Lung (tissue), 17 donors: ENCODE measurements at places on chromosomes 3 and 15. TPM values are rescaled to one million over a fixed set of nuclear protein-coding genes. Genes with fewer than 3 reads are reported as not detected.

GRCh38 chr3:58824777-58825176 is 158.2 kb upstream of the FAM3D start:
- DNase-seq: no peak

DNA sequence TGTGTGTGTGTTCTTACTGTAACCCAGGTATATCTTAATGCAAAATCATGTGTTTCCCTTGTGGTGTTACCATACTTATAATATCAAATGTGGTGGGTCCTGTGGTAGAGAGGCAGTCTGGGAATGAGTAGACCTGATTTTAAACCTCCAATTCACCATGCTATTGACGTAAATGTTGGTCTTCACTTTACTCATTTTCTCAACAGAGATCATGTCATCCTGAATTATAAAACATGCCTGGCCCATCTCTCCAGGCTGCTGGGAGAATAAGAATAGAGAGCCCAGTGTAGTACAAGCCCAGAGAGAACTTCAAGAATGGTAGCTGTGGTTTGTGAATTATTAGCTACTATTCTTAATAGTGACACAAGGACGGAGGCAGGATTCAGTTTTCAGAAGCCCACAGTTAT is 88.1 kb downstream of the MBNL1 start:
- no peak for DNase-seq

DNA sequence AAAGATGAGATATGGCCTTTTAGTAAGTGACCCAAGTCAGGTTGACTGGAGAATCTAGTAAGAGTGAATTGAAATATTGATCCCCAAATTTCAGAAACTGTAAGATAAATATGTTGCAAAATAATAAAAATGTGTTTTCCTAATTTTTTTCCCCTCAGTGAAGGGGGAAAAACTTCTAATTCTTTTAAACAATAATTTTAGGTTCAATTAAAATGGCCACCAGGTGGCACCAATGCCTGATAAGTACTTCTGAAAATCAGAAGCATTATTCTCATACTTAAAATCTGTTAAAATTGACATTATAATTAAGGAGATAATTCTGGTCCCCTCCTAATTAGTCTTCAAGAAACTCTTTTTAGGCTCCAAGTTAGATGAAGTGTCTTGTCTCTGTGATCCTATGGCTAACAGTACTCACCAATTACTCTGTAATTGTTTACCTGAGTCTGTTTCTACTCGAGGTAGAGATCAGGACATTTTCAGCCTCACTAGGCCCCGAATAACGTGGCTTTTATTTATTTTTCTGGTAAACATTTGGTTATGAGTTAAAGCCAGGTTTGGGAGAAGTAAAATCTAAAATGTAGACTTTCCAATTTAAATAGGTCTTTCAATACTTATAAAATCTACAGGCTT is 52.6 kb downstream of the NMD3 start:
- peak; percentile 62 for DNase-seq

DNA sequence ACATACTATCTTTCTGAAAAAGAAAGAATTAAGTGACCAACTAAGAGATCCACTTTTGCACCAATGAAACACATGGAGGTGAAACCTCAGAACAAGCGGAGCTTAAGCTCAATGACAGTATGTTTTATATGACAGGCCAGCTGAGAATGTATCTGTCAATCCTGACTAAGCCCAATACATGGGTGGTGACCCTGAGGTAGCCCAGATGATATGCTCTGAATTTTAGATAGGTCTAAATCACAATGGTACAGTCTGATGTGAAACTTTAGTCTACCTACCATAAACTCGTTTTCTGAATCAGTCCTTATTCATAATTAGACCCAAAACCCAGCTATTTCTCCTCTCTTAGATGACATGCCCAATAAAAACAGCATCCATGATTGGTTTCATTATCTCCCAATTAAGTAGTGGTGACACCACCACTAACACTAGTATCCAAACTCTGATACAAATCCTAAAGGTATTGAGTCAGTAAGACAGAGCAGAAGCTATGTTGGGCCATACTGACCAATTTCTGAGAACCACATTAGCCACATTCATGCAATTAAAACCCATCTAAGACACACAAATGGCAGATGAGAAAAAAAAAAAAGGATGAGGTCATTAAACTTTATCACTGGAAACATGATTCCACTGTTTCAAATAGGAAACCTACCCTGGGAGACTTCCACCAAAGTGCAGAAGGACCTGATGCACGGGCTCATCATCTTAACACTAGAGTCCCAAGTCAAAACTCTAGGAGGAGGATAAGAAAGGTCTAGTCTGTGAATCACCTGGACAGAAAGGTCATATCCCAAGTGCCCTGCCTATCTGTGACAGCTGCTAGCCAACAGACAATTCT is 20.6 kb downstream of the CMTM6 start:
- DNase-seq: no peak

- DNase-seq: no peak
These were observed 253.2 kb downstream of the BBX start for GRCh38 chr3:107775974-107776373.

- peak; percentile 10 for DNase-seq
These were observed 6.0 kb upstream of the VILL start for GRCh38 chr3:37984596-37984995.

- DNase-seq: no peak
These were observed 276.7 kb downstream of the SLC9A9 start for GRCh38 chr3:143571548-143571947.

DNA sequence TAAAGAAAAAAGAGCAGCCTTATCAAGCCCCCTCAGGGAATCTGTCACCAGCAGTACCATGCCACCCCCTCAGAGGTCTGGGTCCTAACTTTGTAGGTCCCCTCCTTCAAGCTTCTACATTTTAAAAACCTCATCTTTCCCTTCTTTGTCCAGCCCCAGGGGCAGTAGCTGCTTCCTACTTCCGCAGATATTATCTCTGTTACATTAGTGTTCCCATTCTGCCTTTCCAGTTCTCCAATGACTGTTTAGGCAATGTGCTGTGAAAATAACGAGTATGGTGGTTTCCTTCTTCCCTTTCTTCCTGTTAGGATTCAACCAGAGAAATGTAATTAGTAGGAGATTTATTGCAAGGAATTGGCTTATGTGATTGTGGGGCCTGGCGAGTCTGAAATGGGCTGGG is 126.1 kb upstream of the TNIK start:
- no peak for DNase-seq

DNA sequence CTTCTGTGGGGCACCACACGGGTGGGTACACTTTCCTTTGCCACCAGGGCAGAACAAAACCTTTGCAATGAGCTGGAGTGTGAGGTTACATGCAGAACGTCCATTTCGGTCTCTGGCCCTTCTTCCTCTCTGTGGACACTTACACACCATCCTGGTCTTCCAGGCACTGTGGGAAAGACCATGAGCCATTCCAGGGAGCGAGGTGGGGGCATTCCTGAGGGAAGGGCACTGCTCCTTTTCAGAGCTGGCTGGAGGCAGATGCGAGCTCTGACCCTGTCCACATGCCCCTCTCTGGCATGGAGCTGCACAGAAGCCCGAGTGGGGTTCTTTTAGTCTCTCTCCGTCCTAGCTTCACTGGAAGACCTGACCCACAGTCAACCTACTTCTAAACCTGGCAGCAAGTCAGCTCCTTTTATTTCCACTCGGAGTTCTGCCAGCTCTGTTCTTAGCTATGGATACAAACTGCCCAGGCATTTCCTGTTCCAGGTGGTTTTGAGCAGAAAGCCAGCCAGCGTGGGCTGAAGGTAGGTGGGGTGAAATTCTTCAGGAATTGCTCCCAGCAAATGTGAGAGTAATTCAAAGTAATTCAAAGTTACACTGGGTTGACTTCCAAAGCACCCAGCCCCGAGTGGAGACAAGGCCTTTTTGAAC is 281.4 kb downstream of the ADAMTS17 start:
- no peak for DNase-seq

DNA sequence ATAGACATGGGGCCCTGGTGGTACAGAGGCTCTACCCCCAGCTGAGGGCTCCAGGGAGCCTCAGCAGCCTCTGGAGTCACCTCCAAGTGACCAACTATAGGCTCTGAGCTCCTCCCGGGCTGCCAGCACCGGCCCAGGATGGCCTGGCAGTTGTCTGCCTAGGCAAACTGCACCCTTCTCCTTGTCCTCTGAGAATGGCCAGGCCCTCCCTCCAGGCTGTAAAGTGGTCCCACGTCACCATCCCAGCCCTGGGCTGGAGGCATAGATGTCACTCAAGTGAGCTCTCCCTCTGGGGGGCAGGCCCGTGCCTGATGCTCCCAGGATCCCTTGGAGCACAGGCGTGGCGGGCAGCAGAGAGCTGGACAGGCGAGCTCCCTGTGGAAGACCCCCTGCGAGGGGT is 120.1 kb downstream of the SEC22A start:
- DNase-seq: no peak

DNA sequence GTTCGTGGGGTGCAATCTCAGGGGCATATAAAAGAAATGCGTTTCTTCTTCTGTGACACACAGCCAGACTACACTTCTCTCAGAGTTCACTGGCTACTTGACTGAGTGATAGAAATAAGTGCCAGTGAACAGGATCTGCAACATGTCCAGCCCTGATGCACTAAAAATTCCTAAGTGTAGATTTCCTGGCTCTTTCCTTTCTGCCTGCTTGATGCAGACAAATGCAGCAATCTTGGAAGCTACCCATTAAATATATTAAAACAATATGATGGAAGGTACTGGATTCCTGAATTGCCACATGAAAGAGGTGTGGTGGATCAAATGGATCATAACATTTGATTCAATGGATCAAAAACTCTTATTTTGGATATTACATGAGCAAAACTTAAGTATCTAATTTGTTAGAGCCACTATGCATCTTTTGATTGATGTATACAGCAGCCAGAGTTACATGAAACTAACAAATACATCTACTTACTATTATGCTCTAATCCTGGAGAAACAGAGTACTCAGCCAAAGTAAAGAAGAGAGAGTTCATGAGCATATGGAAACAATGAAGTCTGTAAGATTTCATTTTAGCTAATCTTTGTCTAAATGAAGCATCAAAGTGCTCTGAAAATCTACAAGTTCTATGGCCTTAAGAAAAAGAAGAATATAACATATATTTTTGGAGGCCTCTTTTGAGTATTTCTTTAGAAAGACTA is 222.6 kb downstream of the ZNF385D start:
- DNase-seq: no peak

DNA sequence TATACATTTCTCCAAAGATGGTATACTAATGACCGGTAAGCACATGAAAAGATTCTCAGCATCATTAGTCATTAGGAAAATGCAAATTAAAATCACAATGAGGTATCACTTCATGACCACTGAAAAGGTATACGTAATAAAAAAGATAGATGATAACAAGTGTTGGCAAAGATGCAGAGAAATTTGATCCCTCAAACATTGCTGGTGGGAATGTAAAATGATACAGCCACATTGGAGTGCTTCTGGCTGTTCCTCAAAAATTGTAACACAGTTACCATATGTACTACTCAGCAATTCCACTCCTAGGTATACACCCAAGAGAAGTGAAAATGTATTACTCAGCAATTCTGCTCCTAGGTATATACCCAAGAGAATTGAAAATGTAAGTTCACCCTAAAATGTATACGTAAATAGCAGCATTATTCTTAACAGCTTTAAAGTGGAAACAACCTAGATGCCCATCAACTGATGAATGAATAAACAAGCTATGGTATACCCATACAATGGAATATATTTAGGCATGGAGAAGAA is 25.0 kb upstream of the KY start:
- DNase-seq: no peak

DNA sequence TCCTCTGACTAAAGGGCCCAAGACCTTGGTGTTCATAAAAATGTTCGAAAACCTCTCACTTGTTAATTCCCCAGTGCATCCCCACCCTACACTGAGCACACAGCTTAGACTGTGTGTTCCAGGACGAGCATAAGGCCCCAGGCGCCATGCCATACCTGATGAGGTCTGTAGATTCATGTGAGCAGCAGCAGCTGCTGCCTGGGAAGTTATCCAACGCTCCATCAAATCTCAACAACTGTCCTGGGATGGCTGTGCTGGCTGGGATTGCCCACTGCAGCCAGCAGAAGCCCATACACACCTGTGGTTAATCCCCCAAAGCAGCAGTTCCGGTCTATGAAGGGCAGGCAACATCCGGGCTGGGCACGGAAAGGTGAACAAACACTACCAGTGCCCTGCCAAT is 391.2 kb downstream of the IL20RB start:
- no peak for DNase-seq

DNA sequence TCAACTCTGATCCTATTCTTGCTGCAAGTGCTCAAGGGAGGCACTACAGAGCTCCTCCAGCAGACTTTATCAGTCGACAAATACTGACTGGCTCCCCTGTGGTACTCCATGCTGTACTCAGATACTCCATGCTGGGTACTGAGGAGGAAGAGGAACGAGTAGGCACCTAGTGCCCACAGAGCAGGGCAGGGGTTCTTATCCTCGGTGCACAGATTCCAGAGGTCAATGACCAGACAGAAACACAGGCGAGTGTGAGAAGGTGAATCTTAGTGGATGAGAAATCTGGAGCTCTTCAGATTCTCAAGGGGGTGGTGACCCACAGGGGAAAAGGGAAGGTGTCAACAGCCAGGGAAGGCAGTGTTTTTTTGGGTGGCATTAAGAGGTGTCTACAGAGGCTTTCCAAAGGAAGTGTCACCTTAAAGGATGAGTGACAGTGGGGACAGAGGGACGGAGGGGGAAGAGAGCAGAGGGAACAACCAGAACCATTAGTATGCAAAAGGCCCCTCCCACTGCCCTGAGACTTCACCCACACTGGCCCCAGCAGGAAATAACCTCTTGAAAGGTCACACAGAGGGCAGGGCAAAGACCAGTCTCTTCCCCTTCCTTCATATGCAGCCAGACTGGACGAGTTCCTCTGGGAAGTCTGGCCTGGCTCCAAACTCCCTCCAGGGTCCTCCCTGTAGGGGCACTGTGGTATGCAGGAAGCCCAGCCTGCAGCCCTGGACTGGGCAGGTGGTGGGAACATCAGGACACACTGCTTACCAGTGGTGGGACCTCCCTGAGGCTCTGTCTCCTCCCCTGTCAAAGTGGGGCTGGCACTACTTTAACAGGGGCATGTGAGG is 27.5 kb downstream of the CCDC12 start:
- no peak for DNase-seq

DNA sequence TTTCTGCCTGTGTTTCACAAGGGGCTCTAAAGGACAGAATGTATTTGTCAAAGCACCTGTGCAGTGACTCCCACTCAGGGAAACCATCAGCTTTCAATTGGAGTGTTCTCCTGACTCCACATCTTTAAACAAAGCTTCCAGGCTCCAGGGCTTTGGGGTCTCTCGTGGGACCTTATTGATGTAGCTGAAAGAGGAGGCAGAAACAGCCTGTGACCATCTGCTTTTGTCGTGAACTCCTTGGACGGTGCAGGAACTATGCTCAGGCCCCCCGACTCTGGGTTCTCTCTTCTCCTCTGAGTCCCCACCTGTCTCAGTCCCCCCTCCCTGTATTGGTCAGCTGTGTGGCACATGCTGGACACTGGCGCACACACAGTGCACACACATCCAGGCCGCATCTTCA is 486.8 kb downstream of the GABRG3 start:
- no peak for DNase-seq

- DNase-seq: no peak
These were observed 87.7 kb downstream of the VGLL4 start for GRCh38 chr3:11555881-11556633.

GRCh38 chr3:157042226-157042625 is 117.7 kb downstream of the CCNL1 start:
- DNase-seq: no peak

TGM4 gene
- polyA plus RNA-seq: 0.01 TPM

TNNC1 gene
- 250 TPM for polyA plus RNA-seq

SEMA6D gene
- 3.0 TPM for polyA plus RNA-seq

HDC gene
- polyA plus RNA-seq: 0.57 TPM

CMTM8 gene
- 16.6 TPM for polyA plus RNA-seq

TM4SF18 gene
- 3.8 TPM for polyA plus RNA-seq

FETUB gene
- not detected for polyA plus RNA-seq

GPD1L gene
- polyA plus RNA-seq: 27.4 TPM

FGF12 gene
- 0.93 TPM for polyA plus RNA-seq

SNTN gene
- polyA plus RNA-seq: 23.2 TPM

FANCI gene
- 3.2 TPM for polyA plus RNA-seq

THOC7 gene
- 124 TPM for polyA plus RNA-seq
